NCI-H460 (cell line): ENCODE measurements at places on chromosomes 2 and 18.

DNA sequence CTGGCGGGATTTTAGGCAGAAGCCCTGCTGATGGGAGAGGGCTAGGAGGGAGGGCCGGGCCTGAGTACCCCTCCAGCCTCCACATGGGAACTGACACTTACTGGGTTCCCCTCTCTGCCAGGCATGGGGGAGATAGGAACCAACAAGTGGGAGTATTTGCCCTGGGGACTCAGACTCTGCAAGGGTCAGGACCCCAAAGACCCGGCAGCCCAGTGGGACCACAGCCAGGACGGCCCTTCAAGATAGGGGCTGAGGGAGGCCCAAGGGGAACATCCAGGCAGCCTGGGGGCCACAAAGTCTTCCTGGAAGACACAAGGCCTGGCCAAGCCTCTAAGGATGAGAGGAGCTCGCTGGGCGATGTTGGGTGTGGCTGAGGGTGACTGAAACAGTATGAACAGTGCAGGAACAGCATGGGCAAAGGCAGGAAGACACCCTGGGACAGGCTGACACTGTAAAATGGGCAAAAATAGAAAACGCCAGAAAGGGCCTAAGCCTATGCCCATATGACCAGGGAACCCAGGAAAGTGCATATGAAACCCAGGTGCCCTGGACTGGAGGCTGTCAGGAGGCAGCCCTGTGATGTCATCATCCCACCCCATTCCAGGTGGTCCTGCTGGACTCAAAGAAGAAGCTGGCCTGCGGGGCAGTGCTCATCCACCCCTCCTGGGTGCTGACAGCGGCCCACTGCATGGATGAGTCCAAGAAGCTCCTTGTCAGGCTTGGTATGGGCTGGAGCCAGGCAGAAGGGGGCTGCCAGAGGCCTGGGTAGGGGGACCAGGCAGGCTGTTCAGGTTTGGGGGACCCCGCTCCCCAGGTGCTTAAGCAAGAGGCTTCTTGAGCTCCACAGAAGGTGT lies 8.5 kb downstream of the PROC start:
- no peak for DNase-seq

- no peak for DNase-seq
Measured at GRCh38 chr18:51614967-51615571, 417.6 kb upstream of the MEX3C start.

- DNase-seq = no peak
Measured at GRCh38 chr2:24886691-24887304, 33.2 kb downstream of the ADCY3 start.

- no peak for DNase-seq
Measured at GRCh38 chr2:105880637-105881036, 135.9 kb downstream of the NCK2 start.

- DNase-seq = no peak
Measured at GRCh38 chr18:60067426-60068210, 167.8 kb downstream of the PMAIP1 start.

DNA sequence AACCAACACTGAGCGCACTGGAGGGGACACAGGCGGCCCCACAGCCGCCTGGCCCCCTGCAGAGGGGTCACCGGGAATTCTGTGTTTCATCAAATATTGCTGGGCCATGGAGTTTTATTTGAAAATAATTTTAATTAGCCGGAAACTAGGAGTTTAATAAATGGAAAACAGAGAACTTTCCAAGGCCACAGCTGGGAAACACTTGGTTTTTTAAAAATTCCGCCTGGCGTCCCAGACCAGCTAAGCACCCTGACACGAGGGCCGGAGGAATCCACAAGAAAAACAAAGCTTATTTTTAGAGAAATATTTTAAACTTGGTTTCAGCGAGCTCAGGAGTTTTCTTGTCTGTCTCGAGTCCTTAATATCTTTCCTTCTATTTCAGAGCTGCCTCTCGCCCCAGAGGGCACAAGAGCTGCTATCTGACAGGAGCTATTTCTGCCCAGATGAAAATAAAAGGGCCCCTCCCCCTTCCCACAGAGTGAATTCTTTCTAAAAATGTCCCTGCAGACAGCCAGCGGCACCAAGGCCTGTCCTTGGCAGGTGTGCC lies 8.2 kb downstream of the ZFP36L2 start:
- no peak for DNase-seq

GRCh38 chr2:186477790-186478189 lies 8.3 kb upstream of the ZC3H15 start:
- DNase-seq = no peak

DNA sequence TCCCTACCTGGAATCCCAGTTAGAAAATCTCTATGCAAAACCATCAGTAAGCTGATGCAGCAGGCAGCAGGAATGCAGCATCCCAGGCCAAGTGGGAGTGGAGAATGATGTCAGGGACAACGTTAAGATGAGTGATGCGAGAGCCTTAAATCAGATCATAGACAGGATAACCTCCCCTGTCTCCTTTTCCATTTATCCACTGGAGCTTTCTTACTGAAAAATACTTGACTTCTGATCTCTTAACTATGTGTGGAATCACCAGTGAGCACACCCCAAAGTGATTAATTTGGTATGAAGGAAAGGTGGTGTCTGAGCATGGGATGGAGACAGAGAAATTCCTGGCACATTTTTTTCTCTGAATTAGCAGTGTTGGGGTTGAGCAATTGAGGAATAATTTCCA lies 98.0 kb downstream of the RND3 start:
- DNase-seq = no peak

DNA sequence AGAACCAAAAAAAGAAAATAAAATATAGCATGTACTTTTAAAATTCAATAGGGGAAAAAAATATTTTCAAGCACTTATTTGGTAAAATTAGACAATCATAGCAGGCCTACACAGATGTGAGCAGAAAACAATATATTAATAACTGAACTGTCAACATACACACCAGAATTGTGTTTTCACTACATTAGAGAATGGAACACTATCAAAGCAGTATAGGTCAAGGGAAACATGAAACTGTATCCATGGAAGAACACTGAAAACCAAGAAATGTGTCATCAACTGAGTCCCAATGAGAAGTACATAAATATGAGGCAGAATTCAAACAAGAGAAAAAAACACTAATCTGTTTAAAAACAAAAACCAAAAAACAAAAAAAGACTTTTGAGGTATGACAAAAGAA lies 132.4 kb downstream of the USP34 start:
- no peak for DNase-seq

GRCh38 chr18:1019191-1019590 lies 114.5 kb downstream of the ADCYAP1 start:
- DNase-seq = no peak

DNA sequence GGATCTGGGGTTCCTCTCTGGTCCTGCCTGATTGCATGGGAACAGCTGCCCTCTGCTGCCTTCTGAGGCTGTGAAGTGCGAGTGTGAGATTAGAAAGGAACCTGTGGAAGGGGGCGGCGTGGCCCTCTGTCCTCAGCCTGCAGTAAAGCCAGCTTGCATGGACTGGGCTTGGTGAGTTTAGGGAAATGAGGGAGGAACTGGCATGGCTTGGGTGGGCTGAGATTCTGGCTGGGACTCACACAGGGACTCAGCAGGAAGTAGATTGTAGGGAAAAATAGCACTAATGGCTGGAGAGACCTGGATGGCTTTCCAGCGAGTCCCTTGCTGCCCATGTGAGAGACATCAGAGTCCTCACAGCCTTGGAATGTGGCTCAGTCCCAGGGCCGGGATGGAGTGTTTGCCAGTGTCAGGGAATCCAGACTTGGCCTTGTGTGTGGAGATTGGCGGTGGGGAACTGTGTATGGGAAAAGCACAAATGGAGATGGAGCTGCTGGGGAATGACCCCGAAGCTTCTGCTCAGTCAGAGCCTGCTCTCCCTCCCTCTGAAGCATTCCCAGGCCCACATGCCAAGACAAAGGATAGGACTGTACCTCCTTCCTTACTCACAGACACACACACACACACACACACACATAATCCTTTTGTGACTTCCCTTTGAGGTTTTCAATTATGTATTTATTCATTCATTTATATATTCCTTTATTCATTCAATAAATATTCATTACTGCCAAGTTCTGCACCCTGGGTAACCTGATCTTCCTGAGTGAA lies 115.4 kb downstream of the ACAA2 start:
- no peak for DNase-seq

- DNase-seq = no peak
Measured at GRCh38 chr2:9535177-9535576, 20.5 kb downstream of the ADAM17 start.

GRCh38 chr2:80105015-80105640 lies 199.4 kb downstream of the LRRTM1 start:
- DNase-seq = no peak

DNA sequence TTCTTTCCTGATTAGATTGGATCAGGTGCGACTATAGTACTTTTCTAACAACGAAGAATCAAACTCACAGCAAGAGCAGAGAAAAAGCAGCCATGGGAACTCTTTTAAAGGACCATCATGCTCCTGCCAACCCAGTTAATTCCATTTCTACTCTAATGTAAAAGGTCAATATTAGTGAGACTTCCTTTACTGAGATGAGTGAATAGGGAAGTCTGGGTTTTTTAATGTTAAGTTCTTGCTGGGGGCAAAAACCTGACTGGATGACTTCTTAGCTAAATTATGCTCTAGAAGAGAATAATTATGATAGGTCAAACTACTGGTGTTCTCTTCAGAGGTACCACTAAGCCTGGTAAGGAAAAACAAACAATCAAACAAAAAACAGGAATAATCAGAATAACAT lies 8.4 kb downstream of the SRBD1 start:
- no peak for DNase-seq

DNA sequence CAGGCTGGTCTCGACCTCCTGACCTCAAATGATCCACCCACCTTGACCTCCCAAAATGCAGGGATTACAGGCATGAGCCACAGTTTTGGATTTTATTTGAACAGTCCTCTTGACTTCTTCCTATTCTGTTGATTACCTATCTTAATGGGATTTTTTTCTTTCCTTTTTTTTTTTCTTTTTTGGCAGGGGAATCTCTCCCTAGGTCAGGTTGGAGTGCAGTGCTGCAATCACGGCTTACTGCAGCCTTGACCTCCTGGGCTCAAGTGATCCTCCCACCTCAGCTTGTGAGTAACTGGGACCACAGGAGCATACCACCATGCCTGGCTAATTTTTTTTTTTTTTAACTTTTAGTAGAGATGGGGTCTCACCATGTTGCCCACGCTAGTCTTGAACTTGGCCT lies 2.8 kb downstream of the MTHFD2 start:
- DNase-seq = no peak

GRCh38 chr2:237742191-237742590 lies 56.4 kb upstream of the RBM44 start:
- no peak for DNase-seq

DNA sequence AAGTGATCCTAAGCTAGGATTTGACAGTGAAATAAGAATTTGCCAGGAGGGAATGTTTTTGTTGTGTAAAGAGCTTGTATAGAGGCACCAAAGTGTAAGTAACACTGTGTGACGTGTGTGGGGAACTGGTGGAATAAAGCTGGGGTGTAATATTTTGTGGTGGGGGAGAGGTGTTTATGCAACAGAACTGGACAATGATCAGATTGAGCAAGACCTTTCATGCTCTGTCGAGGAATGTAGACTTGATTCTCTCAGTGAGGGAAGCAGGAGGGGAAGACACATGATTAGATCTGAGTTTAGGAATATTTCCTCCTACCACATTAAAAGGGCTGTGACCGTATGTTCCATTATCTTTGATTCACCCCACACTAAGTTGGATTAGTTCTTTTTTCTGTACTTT lies 43.6 kb downstream of the EFEMP1 start:
- DNase-seq = peak; percentile 94

DNA sequence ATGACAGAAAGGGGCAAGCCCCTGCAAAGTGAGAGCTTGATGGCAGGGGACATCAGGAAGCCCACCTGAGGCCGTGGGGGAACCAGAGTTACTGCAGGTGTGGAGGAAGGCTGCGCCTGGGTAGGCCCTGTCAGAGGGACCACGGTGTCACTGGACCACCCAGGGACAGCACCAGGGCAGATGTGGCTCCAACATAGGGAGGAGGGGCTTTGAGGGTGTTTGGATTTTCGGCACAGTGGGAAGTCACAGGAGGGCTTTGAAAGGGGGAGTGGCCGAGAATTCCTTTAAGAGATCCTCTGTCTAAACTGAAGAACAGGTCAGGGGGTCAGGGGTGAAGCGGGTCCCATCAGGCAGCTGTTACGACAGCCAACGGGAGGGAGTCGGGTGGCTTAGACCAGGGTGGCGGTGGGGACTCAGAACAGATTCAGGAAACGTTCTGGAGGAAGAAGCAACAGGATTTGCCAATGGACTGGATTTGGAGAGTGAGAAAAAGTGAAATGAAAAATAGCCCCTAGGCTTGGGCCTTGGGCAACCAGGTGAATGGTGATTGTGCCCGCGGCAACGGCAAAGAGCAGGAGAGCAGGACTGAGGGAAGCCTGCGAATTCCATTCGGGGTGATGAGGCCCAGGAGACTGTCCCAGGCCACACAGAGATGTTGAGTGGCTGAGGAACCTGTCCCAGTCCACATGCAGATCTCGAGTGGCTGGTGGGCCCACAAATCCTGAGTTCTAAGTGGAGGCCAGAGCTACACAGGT lies 166.1 kb downstream of the LAMA1 start:
- DNase-seq = no peak

GRCh38 chr2:129934044-129934822 lies 45.2 kb upstream of the RAB6C start:
- no peak for DNase-seq

GRCh38 chr2:157414050-157414449 lies 29.8 kb downstream of the CYTIP start:
- DNase-seq = no peak

DNA sequence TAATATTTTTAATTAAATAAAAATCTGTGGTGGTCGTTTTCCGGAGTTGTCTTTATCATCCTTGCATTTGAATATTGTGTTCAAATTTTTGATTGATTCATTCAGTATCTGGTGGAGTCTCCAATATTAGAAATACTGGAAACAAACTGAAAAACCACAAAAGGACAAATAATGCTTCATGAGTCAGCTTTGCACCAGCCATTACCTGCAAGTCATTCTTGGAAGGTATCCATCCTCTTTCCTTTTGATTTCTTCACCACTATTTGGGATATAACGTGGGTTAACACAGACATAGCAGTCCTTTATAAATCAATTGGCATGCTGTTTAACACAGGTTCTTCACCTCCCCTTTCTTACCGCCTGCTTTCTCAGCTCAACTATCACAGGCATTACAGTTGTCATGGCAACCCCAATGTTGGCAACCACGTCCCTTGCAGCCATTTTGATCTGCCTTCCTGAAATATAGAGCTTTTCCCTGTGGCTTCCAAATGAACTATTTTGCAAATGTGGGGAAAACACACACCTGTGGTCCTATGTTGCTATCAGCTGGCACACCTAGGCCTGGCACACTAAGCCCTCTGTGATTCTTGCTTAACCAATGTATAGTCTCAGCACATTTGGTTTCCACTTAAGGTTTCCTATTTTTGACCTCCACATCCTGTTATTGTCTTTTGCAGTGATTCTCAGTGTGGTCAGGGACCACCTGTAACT lies 6.5 kb downstream of the CTLA4 start:
- no peak for DNase-seq

DNA sequence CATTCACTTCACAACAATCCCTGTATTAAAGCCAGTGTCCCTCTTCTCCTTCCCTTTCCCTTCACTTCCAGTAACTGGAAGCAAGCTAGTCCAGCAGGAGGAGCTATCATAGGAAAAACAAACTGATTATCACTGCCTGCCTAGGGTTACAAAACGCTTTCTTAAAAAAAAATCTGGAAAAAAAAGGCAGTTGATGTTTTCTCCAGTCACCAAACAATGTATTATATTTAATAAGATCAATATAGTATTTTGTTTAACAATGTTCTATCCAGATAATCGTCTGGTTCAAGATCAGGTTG lies 78.8 kb upstream of the ITGB6 start:
- DNase-seq = no peak
